ENCODE measurements at places on chromosomes 16 and 17. TPM values are rescaled to one million over a fixed set of nuclear protein-coding genes. Genes with fewer than 3 reads are reported as not detected.

The LMF1 gene
- total RNA-seq: 40.4 TPM

The CENPN gene
- 6.5 TPM for total RNA-seq

The C17orf107 gene
- 5.6 TPM for total RNA-seq

The SULT1A4 gene
- total RNA-seq: 0.88 TPM

The CCL17 gene
- 1.1 TPM for total RNA-seq

The JPH3 gene
- total RNA-seq: 0.53 TPM

The PLEKHH3 gene
- 34.7 TPM for total RNA-seq

The ZDHHC1 gene
- total RNA-seq: 14.5 TPM

The TP53TG3D gene
- not detected for total RNA-seq

The RAB37 gene
- total RNA-seq: 3.0 TPM

The STX1B gene
- total RNA-seq: 2.6 TPM

The TP53TG3B gene
- not detected for total RNA-seq

The KCNJ16 gene
- total RNA-seq: 124 TPM

The C17orf113 gene
- total RNA-seq: 6.7 TPM

The KCNAB3 gene
- total RNA-seq: 4.1 TPM

The CES5A gene
- total RNA-seq: not detected

The MT1A gene
- not detected for total RNA-seq

The DHX38 gene
- total RNA-seq: 50.5 TPM

The RANBP10 gene
- 18.7 TPM for total RNA-seq

The ZNF652 gene
- 35.6 TPM for total RNA-seq

The HSD11B2 gene
- total RNA-seq: 198 TPM

The HAS3 gene
- total RNA-seq: 4.3 TPM

The CEP295NL gene
- 8.1 TPM for total RNA-seq

The NOS2 gene
- 2.3 TPM for total RNA-seq

The PRAC2 gene
- total RNA-seq: not detected

The AGRP gene
- total RNA-seq: 0.47 TPM

The TNFRSF13B gene
- total RNA-seq: not detected

The ABAT gene
- 29.8 TPM for total RNA-seq

The KRTAP3-1 gene
- total RNA-seq: not detected

The SMIM22 gene
- total RNA-seq: 10.1 TPM

The SEZ6L2 gene
- total RNA-seq: 17.3 TPM

The KRT39 gene
- 0.18 TPM for total RNA-seq

The UBALD2 gene
- total RNA-seq: 15.1 TPM

The TBC1D3I gene
- 1.5 TPM for total RNA-seq

The SPOP gene
- 103 TPM for total RNA-seq

The TP53TG3C gene
- not detected for total RNA-seq
